ENCODE measurements at places on chromosomes 3 and 15.

DNA sequence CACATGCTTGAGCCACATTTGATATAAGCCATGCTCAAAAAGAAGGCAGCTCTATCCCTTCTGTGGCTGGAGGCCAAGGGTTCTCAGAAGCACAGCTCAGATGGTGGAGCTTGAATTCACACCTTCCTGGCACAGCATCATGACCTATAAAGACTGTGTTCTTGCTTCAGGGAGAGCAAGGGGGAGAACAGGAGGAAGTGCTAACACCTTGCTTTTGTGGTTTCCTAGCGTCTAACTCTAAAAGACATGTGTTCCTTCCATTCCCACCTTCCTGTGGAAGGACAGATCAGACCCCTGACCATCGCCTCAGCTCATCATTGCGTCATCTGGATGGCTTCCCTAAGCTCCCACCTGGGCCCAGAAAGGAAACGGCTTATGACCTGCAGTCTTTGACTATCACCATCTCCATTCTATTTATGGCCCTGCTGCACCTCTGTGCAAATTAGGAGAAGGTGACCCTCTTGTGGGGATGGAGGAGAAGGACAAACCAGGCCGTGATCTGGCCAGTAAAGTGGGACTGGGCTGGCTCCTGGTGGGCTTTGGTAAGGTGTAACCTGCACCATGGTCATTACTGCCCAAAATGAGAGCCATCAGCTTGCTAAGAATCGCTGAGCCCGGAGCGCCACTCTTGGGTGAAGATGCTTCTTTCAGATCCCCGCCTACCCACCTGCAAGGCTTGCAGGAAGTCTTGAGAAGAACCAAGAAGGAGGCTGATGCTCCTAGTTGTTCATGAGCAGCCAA lies 128.5 kb downstream of the SERPINI1 start:
- no peak for DNase-seq

GRCh38 chr15:34355241-34355640 lies 11.8 kb downstream of the LPCAT4 start:
- no peak for DNase-seq

GRCh38 chr15:64837502-64837901 lies 4.2 kb upstream of the PLEKHO2 start:
- peak; percentile 64 for DNase-seq

- no peak for DNase-seq
Observed at GRCh38 chr15:40871749-40872617, 2.1 kb downstream of the RHOV start.

DNA sequence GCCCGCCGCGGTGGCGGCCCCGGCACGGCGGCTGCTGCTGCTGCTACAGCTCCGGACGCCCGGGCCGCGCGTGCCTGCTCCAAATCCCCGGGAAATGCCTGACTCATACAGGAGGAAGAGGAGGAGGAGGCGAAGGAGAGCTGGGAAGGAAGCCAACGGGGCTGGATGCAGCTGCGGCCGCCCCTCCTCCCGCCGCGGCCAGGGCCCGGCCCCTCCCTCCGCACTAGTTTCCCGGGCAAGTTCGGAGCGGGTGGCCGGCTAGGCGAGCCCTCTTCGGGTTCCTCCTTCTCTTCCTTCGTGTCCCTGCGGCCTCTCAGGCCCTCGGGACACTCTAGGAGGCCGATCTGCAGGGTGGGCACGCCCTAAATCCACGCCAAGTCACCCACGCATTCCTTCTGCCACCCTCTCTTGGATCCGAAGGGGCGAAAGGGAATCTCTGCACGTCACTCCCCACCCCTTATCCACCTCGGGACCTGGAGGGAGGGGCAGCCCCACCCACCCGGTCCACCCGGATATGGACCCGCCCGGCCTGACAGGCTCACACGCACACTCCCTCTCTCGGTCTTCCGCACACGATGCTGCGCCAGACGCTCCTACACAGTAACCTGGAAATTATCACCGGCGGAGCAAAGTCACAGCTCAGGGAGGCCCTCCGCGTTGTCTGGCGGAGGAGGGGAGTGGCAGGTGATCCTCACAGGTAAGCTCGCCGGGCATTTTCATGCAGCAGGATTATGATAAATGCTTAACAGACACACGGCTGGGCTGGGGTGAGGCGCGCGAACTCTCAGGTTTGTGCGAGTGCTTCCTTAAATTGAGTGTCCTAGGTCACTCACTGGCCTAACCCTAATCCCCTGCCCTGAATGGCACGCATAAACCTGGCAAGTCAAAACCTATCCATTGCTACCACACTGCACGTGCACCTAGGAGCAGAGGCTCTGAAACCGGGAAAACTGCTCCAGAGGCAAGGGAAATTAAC lies at the start of the genes OSBPL10 and ZNF860:
TSS of gene OSBPL10 (minus strand) at position 57 of the 976 bp plus-strand sequence. CDS start 83 bp downstream, outside the sequence.
TSS of gene ZNF860 (plus strand) at position 545 of the 976 bp plus-strand sequence. CDS start 7,330 bp downstream, outside the sequence.
- peak; percentile 56 for DNase-seq

All from common myeloid progenitor, CD34-positive (primary cell).